ENCODE measurements at places on chromosomes 3 and 15. TPM values are rescaled to one million over a fixed set of nuclear protein-coding genes. Genes with fewer than 3 reads are reported as not detected.

Gene MUC13
- not detected for total RNA-seq

Gene SNURF
- total RNA-seq = 24.1 TPM

Gene ATP13A5
- total RNA-seq = 0.12 TPM

Gene ERICH6
- not detected for total RNA-seq

Gene PIERCE2
- 1.2 TPM for total RNA-seq

Gene CGNL1
- total RNA-seq = 0.24 TPM

- no peak for DNase-seq
- H3K27ac ChIP-seq = no peak overlapping the region
- no peak overlapping the region for H3K4me3 ChIP-seq
- peaks cover 4% of the 10 kb centered on the region for H3K27me3 ChIP-seq
- no peaks in the 10 kb centered on the region for H3K36me3 ChIP-seq
These were observed 52.5 kb downstream of the CLDN11 start for GRCh38 chr3:170471149-170471548.

DNA sequence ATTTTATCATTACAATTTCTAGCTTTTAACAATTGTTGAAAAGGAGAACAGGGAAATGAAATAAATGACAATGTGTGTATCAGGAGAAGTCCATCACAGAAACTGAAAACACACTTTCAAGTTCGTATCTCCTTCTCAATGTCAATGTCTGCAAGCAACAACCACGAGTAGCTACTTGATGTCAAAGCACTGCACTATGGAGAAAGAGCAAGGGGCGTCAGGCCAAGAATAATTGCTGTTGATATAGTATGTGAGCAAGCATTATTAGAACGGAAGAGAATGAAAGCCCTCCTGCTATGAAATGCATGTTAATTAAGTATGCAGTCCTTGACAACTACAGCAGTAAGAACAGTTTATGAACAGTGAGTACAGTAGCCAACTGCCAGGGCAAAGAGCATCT is 1250.1 kb downstream of the ZPLD1 start:
- DNase-seq = no peak
- H3K27me3 ChIP-seq = no peaks in the 10 kb centered on the region
- H3K36me3 ChIP-seq = no peaks in the 10 kb centered on the region
- no peak overlapping the region for H3K27ac ChIP-seq
- H3K4me3 ChIP-seq = no peak overlapping the region

DNA sequence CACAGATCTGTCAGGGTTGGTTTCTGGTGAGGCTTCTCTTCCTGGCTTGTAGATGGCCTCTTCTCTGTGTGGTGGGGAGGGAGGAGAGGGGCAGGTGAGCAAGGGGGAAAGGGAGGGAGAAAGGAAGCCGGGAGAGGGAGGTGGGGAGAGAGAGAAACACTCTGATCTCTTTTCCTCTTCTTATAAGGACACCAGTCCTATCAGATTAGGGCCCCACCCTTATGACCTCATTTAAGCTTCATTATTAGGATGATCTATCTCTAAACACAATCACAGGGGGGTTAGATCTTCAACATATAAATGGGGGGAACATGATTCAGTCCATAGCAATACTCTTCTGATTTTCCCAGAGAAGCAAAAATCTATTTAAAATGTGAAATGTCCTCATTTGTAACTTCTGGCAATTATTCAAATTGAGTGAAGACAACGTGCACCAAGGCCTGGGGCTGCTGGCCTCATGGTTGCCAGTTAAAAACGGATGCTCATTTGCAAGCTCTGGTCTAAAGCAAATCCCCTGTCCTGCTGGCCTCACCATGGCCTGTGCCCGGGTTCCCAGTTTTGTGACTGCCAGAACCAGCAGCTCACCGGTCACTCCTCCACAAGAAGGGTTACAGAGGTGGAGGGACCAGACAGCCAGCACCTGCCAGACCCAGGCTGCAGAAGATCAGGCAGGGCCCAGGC is 8.3 kb downstream of the POMGNT2 start:
- no peaks in the 10 kb centered on the region for H3K4me1 ChIP-seq
- no peak overlapping the region for H3K4me3 ChIP-seq
- no peak overlapping the region for H3K27ac ChIP-seq

DNA sequence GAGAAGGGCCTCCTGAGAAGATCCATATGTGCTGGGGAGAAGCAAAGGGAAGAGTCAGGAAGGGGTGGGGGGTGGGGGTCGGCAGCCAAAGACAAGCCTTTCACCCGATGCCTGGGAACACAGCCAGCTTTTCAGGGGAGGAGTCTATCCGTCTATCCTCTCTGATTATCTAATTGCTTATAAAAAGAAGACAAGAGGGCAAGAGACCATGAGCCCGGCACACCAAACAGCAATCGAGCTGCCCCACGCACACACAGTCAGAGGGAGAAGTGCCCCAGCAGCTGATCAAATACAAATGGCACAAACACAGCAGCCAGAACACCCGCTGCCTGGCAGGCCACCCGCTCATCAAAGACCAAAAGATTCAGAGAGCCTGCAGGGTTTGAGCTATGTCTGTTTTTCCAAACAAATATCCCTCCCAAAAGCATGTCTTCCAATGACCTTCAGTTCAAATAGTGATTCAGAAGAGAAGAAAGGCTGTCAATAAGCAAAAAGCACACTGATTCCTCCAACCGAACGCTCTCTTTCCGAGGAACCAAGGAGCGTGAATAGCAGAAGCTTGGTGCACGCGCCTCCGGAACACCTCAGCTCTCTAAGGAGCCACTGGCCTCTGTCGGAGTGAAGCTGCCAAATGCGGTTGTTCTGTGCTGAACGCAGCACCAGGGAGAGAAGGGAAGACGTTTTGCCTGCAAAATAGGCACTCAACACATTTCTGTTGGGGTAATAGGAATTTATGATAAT is 419.2 kb downstream of the OCA2 start:
- H3K27me3 ChIP-seq = no peaks in the 10 kb centered on the region
- no peak for DNase-seq
- H3K36me3 ChIP-seq = no peaks in the 10 kb centered on the region
- no peak overlapping the region for H3K27ac ChIP-seq
- H3K4me1 ChIP-seq = no peaks in the 10 kb centered on the region

DNA sequence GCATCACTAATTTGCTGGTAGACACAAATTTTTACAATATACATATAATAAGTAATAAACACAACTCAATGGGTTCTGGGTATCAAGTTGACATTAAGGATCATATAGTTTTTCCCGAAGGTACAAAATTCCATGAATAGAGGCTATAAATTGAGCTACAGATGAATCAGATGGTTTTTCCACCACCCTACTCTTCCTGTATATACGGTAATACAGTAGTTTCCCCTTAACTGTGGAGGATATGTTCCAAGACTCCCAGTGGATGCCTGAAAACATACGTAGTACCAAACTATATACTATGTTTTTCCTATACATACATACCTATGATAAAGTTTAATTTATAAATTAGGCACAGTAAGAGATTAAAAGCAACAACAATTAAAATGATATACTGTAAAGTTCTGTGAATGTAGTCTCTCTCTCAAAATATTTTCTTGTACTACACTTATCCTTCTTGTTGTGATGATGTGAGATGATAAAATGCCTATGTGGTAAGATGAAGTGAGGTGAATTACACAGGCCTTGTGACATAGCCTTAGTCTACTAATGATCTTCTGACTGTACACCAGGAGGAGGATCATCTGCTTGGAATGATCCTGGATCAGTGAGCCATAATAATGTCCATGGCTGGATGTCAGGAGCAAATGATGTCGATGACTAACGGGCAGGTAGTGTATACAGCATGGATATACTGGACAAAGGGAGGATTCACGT is 116.7 kb downstream of the NR1I2 start:
- no peaks in the 10 kb centered on the region for H3K4me1 ChIP-seq
- peaks cover 8% of the 10 kb centered on the region for H3K36me3 ChIP-seq
- H3K27ac ChIP-seq = no peak overlapping the region
- H3K4me3 ChIP-seq = no peak overlapping the region

GRCh38 chr3:37571269-37571668 is 290.4 kb upstream of the CTDSPL start:
- H3K27ac ChIP-seq = no peak overlapping the region
- DNase-seq = no peak
- no peaks in the 10 kb centered on the region for H3K27me3 ChIP-seq
- H3K36me3 ChIP-seq = no peaks in the 10 kb centered on the region
- no peaks in the 10 kb centered on the region for H3K4me1 ChIP-seq

DNA sequence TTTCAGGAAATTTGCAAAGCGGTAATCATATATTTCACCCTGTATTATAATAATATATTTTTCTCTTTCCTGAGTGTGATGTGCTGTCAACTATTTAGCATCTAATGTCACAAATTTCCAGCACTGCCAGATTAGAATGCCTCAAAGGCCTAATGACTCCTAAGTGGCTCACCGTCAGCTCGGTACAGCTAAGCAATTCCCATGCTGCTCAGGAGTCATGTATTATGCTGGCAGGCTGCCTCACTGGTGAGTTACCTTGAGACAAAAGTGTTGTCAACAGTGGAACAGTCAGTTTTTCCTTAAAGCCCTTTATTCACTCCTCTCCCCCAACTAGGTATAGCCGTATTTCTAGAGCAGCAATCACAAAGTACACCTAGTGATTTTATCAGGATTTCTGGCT is 83.6 kb downstream of the NSUN3 start:
- no peak for DNase-seq
- no peaks in the 10 kb centered on the region for H3K4me1 ChIP-seq
- H3K27ac ChIP-seq = no peak overlapping the region
- no peaks in the 10 kb centered on the region for H3K27me3 ChIP-seq
- H3K4me3 ChIP-seq = no peak overlapping the region
- no peaks in the 10 kb centered on the region for H3K36me3 ChIP-seq

GRCh38 chr3:189041482-189042090 is 130.2 kb upstream of the TPRG1 start:
- no peaks in the 10 kb centered on the region for H3K4me1 ChIP-seq
- peak; percentile 73 for DNase-seq
- H3K27me3 ChIP-seq = no peaks in the 10 kb centered on the region
- no peaks in the 10 kb centered on the region for H3K36me3 ChIP-seq

DNA sequence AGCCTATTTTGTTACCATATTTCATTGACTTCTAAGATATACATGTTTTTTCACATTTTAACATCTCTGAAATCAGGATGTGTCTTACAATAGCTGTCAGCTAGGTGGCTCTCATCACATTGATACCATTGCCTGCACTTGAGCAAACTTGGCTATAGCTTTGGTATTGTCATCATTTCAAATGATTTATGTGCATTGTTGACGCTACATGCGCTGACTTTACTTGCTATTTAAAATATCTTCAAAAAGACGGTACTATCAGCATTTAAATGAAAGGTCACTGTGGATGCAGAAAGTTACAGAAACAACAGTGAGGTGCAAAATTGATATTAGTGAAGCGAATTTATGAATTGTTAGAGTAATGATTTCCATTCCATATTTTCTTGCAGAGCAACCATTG is 54.0 kb upstream of the ABHD2 start:
- H3K4me1 ChIP-seq = no peaks in the 10 kb centered on the region
- no peak overlapping the region for H3K27ac ChIP-seq
- no peak for DNase-seq
- no peaks in the 10 kb centered on the region for H3K36me3 ChIP-seq
- peaks cover 4% of the 10 kb centered on the region for H3K27me3 ChIP-seq

- H3K4me1 ChIP-seq = peaks cover 65% of the 10 kb centered on the region
- H3K4me3 ChIP-seq = no peak overlapping the region
- H3K27me3 ChIP-seq = no peaks in the 10 kb centered on the region
- DNase-seq = peak; percentile 44
- peak overlapping the region; percentile 92 for H3K27ac ChIP-seq
- H3K36me3 ChIP-seq = peaks cover 7% of the 10 kb centered on the region
These were observed 6.2 kb downstream of the RAB8B start for GRCh38 chr15:63195569-63196015.

- no peaks in the 10 kb centered on the region for H3K4me1 ChIP-seq
- H3K4me3 ChIP-seq = no peak overlapping the region
- H3K27me3 ChIP-seq = no peaks in the 10 kb centered on the region
- no peak overlapping the region for H3K27ac ChIP-seq
- no peaks in the 10 kb centered on the region for H3K36me3 ChIP-seq
These were observed 111.5 kb downstream of the PDZRN3 start for GRCh38 chr3:73513260-73513659.
